ENCODE measurements at places on chromosomes 5 and 9.

DNA sequence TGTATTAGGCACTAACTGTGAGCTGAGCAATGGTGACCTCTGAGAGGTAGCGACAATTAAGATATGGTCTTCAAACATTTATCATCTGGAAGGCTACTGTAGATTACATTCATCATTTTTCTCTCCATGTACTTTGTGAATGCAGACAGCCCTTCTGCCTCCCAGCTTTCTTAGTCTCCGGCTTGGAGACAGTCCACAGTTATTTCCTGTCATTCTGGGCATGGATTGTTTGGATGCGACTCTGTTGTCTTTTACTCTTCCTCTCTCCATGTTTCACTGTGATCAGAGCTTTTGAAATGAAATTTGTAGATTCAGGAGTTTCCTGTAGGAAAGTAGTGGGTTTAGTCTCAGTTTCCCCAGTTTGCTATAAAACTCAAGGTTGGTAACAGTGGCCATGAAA, 20.5 kb downstream of the DMRT2 start:
- no peak for DNase-seq

GRCh38 chr9:35448496-35448895, 41.4 kb upstream of the RUSC2 start:
- no peak for DNase-seq

DNA sequence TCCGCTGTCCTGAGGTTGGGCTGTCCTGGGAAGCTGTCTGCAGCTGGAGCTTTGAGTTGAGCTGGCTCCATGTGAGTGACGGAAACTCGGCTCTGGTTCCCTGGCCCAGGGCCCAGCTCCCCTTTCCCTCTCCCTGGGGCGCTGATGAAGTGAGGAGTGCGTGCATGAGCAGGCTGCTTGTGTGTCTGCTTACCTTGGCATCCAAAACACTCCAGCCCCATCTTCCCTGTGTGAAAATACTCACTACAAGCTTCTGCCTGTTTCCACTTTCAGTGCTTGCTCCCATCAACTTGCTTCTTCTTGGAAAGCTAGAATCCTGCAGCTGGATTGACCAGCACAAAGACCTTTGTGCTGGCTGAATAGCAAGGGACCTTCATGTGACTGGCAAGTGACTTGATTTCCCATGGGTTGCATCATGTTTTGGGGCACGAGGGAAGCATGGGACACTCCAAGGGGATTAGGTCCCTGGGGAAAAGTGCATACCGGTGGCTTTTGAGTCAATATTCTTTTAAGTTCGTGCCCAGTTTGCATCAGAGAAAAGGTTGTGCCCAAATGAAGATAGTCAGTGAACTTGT, 198.1 kb downstream of the GADD45G start:
- no peak for DNase-seq

DNA sequence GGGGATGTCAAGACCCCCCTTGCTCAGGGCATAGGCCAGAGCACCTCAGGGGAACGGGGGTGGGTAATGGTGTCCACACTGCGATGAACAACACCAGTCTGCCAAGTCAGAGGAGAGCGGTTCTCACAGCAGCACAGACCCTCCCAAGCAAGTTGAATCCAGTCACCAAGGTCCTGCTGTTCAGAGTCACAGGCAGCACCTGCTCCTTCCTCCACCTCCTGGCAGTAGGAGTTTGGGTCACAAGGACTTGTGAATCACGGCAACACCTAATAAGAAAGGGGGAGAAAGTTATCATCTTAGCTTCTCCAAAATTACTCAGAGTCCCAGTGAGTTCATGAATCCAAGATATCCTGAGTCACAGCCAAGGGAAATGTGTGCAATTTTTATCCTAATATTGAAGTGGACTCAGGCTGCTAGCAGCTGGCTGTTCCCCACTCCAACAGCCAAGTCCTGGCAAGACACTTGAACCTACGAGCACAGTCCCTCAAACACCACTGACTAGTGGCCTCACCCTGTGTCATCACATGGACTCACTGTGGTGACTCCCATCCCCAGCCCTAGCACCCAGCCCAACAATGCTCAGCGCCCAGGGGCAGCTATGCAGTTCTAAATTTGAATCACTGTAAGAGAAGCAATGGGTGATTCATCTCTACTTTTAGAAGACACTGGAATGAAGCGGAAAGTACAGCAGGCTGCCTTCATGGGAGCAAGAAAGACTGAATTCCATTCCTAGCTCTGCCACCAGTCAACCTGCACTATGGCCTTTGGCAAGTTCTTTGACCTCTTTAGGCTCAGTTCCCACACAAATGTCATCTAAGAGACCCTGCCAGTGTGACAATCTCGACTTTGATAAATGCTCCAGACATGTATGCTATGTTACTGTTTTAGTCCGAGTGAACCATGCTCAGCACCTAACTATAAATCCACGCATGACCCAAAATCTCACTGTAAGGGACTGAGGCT, 113.7 kb downstream of the KLHL3 start:
- no peak for DNase-seq

GRCh38 chr5:2888520-2889060, 137.1 kb upstream of the IRX2 start:
- no peak for DNase-seq

GRCh38 chr5:116524966-116525365, 49.7 kb downstream of the SEMA6A start:
- no peak for DNase-seq

- DNase-seq: peak; percentile 30
These were observed 25.0 kb upstream of the MATR3 start for GRCh38 chr5:139268364-139269202.

DNA sequence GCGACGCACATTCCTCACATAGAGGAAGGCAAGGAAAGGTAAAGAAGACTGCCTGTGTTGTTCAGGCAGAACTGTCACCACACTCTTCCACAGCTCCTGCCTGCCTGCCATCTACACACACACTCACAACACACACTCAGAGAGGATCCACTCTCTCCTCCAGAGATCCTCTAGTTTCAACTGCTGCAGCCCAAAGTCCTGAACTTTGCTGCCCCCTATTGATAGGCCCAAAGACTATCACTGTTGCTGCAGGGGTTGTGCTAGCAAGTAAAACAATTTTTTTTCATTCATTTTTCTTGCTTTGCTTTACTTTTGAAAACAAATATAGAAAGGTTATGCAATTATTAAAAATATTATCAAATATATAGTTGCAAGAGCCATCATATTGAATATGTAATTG, 5.9 kb upstream of the CFAP90 start:
- peak; percentile 59 for DNase-seq

DNA sequence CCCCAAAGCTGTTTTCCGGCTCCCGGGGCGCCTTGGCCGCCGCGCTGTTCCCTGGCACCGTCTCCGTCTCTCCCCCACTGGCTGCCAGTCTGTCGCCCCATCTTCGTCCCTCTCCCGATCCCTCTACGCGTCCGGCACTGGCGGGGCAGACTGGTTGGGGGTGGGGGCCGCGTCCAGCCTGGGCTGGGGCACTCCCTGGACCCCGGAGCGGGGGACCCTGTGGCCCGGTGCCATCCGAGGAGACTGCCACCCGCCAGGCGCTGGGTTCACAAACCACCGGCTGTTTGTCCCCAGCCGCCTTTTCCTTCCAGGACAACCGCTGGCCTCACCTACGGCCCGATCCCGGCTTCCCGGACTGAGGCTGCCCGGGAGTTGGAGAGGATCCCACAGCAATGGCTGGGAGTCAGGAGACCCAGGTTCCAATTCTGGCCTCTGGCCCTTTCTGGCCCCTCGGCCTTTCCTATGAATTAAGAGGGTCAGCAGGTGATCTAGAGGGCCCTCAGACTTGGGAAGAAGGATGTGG, 1.0 kb upstream of the FIBCD1 start:
- DNase-seq: no peak

DNA sequence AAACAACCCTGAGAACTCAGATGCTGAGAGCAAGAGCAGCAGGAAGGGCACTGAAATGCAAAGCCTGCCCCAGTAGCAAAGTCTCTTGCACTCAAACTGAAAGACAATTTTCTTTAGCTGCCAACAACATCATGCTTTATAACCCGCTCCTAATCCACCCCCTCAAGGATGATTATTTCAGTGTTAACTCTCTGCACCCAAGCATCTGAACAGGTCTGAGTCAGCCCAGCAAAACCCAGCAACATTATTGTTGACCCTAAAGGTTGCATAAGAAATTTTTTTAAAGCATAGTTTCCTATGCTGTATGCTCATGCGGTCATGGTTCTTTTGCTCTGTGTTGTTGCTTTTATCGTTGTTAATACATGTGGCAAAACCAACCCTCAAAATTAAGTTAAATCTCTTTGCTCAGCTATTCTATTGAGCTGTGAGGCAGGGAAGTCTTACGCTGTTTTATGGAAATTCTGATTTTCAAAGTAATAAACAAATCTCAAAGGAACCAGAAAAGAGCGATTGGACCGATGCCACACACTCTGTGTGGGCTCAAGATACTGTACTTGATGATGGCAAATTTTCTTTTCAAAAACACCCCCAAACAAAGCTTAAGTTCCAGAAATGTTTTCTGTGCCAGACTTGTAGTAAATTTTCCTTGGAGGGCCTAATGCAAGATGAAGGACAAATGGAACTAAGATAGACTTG, 440.6 kb upstream of the MPDZ start:
- DNase-seq: no peak

DNA sequence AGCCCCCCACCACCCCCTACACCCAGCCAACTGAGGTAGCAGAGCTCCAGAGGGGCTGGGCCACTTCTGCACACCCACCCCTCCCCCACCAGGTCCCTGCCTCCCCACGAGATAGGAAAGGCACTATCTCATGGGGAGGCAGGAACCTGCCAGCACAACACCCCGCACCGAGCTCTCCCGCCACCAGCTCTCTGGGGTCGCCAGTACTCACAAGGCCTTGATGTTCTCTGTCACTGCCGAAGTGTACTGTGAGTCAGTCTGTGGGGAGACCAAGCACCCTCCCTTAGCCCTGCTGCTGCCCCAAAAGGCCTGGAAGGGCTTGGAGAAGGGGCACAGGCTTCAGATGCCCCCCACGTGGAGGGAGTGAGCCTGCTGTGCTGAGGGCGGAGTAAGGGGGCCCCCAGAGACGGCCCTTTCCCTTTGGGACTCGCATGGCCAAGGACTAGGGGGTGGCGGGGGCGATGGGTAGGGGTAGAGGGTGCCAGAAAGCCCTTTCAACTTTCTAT, 5.9 kb downstream of the MGAT4B start:
- DNase-seq: no peak

- DNase-seq: no peak
These were observed 17.9 kb upstream of the SCGB3A2 start for GRCh38 chr5:147860641-147861025.

GRCh38 chr9:26210338-26210851, 532.2 kb upstream of the TUSC1 start:
- DNase-seq: no peak

- DNase-seq: no peak
These were observed 285.1 kb downstream of the DNAH5 start for GRCh38 chr5:13659391-13659790.

- DNase-seq: no peak
These were observed 324.3 kb upstream of the SEMA6A start for GRCh38 chr5:116898917-116899316.

DNA sequence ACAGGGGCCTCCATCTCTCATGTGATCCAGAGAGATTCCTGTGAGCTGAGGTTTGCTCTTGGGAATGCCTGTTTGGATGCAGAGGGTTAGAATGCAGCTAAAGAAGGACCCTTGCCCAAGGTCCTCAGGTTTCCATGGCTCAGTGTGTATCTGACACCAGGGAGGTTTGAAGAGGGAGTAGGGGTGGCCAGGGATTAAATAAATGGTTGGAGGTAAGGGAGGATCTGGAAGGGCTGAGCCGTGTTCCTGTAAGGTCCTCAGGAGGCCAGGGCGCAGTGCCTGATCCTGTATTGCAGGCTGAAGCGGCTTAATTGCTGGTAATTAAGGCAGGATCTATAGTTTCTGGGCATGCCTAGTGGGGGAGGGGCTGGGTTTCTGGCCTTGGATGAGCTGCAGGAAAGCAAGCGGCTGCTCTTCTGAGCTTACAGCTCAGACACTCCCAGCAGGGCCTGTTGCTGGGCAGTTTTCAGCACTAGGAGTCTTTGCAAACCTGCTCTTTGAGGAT, 41.5 kb upstream of the MAP1B start:
- no peak for DNase-seq

DNA sequence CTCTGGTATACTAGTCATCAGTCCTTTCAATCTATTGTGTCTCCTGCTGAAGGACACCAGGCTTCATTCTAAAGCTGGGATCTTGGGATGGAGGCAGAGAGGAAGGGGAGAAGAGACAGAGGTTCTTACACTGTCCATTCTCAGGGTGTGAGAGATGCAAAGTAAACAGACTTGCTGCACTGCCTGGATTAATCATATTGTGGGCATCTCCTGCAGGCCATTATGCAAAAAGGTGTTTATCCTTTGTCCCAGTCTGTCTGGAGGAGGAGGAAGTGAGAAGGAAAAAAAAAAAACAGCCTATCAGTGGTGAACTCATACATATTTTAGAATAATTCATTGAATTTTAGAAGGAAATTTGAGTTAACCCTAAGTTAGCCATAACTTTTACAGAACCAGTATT, 92.9 kb upstream of the TNPO1 start:
- no peak for DNase-seq
